ENCODE measurements at places on chromosomes 7 and 10.

DNA sequence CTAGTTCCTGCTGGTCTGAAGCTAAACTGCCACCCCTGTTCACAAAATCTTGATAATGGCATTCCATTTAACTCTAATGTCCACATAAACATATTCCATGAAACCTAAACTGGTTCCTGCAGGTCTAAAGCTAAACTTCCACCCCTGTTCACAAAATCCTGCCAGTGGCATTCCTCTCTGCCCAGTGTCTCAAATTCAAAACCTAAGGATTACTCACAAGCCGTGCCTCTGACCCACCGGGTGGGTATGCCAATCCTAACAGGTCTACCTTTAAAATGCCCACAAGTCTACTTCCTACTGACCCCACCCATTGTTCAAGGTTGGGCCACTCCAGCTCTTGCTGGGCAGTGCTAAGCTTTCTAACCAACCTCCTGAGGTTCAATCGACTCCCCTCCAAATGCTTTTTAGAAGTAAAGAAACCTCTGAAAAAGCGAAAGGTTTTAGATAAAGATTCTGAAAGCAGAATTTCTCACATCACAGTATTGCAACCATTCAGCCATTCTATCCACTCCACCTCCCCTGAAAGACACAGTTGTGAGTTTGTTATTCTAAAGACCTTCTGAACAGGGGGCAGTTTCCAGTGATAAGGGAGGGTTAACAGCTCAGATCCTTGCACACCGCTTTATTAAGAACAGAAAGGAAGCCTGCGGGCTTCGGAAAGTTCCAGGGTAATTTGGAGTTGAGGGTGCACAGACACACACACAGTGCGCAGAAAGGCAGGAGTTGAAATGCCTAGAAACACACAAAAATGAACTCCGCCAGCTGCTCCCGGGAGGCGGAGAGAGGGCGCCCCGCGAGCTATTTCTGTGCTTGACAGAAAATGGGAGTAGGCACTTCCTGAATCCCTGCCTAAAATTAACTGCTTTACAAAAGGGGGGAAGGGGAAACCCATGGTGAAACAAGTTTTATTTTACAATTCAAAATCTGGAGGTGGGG is 87.7 kb downstream of the TNS3 start:
- no peak for DNase-seq

- no peak for DNase-seq
Measured at GRCh38 chr7:154427533-154427932, 375.3 kb downstream of the DPP6 start.

GRCh38 chr7:50145801-50146338 is 52.8 kb upstream of the ZPBP start:
- DNase-seq, result no peak

GRCh38 chr10:112404617-112405016 is 30.7 kb downstream of the ACSL5 start:
- DNase-seq, result peak; percentile 26

Data from hepatocyte (in vitro differentiated cells).